ENCODE measurements at places on chromosomes 1 and 21.

GRCh38 chr1:67599085-67599484, 85.9 kb upstream of the GADD45A start:
- DNase-seq: no peak

GRCh38 chr1:31640964-31641363, 3.7 kb downstream of the PEF1 start:
- DNase-seq: no peak

DNA sequence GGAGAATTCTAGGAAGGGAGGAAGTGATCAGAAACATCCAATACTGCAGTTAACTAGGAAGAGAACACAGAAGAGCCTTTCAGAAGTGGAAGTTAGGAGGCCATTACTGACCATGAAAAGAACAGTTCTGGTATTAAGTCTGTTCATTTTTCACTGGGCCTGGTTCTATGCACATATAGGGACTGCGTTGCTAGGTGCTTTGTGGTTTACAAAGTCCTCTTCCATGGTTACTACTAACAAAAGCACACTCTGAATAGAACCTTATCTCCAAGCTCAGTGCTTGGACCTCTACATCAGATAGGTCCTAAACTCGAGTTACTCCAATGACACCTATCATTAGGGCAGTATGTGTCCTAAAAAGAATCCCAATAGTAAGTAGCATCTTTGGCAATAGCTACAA, 75.4 kb downstream of the RPAP2 start:
- DNase-seq: no peak

- DNase-seq: no peak
Observed at GRCh38 chr1:87243573-87243972, 85.1 kb upstream of the LMO4 start.

DNA sequence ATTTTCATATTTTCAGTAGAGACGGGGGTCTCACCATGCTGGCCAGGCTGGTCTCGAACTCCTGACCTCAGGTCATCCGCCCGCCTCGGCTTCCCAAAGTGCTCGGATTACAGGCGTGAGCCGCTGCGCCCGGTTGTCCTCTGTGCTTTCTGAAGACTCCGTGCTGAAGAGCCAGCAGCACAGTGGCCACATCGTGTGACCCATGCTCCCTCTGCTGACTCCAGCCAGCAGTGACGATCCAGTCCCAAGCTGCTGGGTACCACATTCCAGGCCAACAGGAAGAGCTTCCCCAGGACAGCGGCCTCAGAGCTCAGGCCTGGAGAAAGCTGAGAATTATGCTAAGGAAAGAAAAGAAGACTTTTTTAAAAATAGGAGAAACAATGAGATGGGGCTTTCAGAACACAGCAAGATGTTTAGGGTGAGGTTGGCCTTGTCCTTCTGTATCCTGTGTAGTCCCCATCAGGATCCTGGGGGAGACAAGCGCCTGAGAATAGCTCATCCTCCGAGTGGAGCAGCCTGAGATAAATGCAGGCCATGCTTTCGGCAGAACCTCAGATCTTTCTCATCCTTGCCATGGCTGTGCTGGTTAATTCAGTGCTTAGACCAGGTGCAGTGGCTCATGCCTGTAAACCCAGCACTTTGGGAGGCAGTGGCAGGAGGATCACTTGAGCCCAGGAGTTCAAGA, 207.1 kb downstream of the SLC35F3 start:
- no peak for DNase-seq

DNA sequence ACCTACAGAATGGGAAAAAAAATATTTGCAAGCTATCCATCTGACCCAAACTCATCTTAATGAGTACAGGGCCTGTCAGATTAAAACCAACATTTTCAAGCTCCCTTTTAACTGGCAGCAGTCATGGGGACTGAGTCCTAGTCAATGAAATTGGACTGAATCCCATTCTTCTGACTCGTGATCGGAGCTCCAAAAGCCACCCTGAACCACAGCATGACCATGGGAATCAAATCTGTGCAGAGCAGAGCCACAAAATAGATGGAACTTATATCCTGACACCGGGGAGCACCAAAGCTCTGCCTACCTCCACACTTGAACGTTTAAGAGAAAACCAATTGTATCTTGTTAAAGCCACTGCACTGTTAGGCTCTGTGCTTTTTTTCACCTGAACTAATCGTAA, 5.0 kb upstream of the RWDD3 start:
- DNase-seq: no peak

GRCh38 chr21:42829417-42829816, 49.9 kb downstream of the WDR4 start:
- no peak for DNase-seq

GRCh38 chr1:105793536-105794146, 1262.8 kb upstream of the PRMT6 start:
- no peak for DNase-seq

- no peak for DNase-seq
Observed at GRCh38 chr1:209808059-209808581, 2.2 kb upstream of the IRF6 start.

- DNase-seq: no peak
Observed at GRCh38 chr21:37869661-37870060, 46.6 kb downstream of the KCNJ6 start.

DNA sequence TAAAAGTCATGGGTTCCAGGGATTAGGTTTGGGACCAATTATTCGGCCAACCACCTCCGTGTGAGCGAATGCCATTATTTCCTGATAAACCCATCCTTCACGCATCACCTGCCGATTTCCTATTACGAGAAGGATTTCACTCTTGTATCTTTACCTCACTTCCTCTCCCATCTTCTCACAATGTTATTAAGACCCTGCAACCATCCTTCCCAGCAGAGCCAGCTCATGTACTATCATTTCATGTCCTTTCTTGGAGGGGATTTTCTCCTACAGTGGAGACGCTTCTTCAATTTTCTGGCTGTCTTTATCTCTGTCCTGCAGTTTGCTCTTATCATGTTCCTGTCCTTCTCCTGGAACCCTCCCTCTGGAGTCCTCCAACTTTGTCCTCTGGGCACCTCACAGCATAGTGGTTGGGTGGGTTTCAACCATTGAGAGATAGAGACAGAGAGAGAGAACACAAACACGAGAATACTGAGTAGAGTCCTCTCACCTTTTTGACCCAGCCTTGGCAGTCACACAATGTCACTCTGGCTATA, 192.2 kb downstream of the DYRK1A start:
- DNase-seq: no peak

DNA sequence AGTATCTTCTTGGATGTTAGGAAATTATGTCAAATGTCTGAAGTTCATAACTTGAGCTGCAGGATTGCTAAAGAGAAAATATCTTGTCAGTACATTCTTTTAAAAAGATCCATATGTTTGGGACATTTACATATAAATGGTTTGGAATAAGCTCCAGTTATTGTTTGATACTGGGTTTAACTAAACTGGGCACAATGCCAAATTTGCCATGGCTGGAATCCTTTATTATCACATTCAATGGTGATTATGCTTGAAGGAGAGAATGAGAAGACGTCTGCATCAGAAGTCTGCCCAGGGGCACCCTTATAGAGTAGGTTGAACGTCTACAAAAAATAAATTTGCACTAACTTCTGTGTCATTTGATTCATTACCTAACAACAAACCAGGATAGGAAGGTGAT, 652.5 kb downstream of the AMY1C start:
- DNase-seq: no peak

DNA sequence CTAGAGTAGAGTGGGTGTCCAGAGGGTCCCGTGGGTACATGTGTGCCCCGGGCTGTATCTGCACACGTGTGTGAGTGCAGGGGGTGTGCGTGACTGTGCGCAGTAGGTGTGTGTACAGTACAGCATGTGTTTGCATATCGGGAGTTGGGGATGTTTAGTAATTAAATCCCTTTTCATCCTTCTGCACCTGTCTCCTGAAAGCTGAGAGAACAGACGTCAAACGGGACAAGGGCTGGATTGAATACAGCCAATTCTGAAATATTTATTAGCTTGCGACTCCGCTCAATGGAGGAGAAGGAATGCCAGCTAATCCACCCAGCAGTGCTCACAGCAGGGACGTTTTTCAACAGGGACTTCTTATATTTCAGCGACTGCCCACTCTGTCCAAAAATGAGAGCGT, 44.7 kb upstream of the CASZ1 start:
- DNase-seq: no peak

DNA sequence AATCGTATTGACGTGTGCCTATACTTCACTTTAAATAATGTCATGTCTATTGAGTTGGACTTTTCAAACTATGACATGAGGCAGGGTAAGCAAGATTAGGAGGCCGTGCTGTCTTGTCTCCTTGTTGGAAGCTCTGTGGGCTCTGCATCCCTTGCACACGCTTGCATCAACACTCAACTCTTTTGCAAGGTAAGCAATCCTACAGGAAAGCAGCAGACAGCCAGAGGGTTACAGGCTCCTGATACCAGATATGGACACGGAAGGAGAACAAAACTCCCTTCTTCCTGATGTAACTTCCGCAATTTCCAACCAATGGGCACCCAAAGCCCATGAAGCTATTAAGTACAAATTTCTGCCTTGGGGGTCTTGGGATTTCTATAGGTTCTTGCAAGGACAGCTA, 1520.7 kb upstream of the B3GALT2 start:
- no peak for DNase-seq

DNA sequence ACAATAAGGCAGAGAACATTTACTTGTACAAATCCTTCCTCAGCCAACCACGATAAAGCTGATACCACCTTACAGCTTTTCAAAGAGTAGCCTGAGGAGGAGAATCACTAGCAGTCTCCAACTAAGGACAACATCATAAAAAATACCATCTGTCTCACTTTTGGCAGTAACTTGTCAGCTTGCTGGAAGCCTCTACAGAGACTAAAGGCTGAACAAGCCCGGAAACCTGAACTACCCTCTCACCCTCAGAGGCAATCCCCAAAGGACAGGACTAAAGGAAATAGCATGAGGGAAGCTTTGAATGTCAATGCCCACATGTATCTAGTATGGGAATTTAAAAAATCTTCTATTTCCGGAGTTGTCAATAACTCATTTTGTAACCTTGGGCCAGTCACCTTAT, 10.6 kb downstream of the SRSF4 start:
- no peak for DNase-seq

DNA sequence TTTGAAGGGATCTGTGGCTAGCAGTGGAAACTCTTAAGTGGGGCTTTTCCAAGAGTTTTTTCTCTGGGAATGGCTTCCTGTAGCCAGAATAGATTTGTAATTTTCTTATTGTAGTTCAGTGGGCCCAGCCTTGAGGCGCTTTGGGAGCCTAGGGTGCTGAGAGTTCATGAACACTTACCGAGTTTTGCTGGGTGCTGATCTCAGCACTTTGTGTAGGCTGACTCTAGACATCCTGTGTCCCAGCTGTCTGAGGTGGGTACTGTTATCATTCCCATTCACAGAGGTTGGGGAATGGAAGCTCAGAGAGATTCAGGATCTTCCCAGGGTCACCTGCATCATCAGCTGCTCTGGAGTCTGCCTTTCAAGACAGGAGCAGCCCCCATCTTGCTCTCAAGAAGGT, 7.0 kb downstream of the PPFIA4 start:
- no peak for DNase-seq

GRCh38 chr1:70265946-70266345, 44.8 kb downstream of the SRSF11 start:
- no peak for DNase-seq

- DNase-seq: no peak
Observed at GRCh38 chr1:202501281-202501680, 152.8 kb downstream of the PPP1R12B start.

DNA sequence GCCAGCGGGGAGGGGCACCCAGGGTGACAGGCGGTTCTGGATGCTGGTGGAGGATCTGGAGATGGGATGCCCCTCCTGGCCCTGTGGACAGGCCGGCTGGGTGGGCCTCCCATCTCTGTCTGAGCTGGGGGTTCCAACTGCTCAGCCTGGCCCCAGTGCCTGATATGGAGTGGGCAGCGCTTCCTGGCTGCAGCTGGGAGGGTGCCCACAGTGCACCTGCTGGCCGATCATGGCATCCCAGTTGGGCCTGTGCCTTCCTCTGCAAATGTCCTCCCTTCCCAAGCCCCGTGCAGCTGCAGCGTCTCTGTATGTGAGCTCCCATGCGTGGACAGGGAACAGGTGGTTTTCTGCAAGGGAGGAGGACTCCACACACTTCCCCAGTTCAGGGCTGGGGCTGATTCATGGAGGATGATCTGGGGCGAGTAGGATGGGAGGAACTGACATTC, 2.1 kb downstream of the PFKL start:
- DNase-seq: no peak

DNA sequence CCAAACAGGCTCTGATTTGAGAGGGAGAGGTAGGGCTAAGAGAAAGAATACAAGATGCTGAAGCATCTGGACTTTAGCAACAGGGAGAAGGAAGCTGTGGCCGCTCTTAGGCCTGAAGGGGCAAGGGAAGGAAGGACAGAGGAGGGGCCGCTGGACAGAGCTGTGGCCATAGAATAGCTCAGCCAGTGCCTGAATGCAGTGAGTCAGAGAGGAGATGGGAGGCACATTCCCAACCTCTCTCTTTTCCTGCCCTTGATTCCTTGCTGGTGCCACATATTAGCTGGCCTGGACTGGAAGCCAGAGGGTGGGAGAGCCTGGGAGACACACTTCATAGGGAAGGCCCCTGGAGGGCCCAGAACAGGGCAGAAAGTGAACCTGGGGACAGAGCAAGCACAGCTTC, 83.4 kb upstream of the POU3F1 start:
- no peak for DNase-seq

- DNase-seq: no peak
Observed at GRCh38 chr1:209601809-209602657, 18.5 kb downstream of the CAMK1G start.

GRCh38 chr1:153742411-153743142, 14.7 kb downstream of the INTS3 start:
- no peak for DNase-seq

GRCh38 chr1:18798946-18799345, 60.5 kb downstream of the TAS1R2 start:
- no peak for DNase-seq

GRCh38 chr1:118335331-118335732, 150.3 kb upstream of the SPAG17 start:
- DNase-seq: no peak

DNA sequence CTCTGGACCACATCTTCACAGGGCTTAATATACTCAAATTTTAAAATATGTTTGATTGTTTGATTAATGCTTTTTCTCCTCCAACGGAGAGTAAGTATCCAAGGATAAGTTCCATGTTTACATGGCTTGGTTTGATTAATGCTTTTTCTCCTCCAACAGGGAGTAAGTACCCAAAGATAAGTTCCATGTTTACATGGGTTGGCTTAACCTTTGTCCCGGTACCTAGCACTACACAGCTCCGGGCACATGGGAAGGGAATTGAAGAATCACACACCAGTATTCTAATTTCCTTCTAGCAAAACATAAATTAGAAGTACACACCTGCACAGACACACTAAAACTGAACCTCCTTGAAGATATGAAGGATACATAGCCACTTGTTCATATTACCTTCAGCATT, 77.5 kb downstream of the ARID4B start:
- no peak for DNase-seq

- DNase-seq: no peak
Observed at GRCh38 chr1:47555841-47556560, 118.2 kb downstream of the FOXD2 start.

DNA sequence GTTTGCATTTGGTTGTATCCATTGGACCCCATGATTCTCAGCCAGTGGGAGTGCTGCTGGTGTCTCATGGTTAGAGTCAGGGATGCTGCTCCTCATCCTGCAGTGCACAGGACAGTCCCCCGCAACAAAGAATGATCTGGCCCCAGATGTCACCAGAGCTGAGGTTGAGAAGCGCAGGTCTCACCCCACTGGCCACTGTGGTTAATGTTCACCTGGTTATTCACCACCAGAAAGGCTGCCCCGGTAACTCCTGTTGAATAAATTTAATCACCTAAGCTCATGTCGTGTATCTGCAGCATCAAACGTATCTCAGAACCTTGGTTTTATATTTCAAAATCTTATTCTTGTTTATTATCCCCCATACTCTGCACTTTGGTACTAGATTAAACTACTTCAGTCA, 75.8 kb downstream of the ATP5PO start:
- no peak for DNase-seq

GRCh38 chr1:152169366-152170025, 10.5 kb upstream of the RPTN start:
- no peak for DNase-seq

Data from stimulated activated CD8-positive, alpha-beta memory T cell treated with anti-CD3 and anti-CD28 coated beads, Interleukin-4, amount 100 ng/mL, for 1 hour (primary cell).